ENCODE measurements at places on chromosomes 16 and 17.

GRCh38 chr16:85207357-85207921 is 95.2 kb upstream of the CIBAR2 start:
- DNase-seq: no peak

DNA sequence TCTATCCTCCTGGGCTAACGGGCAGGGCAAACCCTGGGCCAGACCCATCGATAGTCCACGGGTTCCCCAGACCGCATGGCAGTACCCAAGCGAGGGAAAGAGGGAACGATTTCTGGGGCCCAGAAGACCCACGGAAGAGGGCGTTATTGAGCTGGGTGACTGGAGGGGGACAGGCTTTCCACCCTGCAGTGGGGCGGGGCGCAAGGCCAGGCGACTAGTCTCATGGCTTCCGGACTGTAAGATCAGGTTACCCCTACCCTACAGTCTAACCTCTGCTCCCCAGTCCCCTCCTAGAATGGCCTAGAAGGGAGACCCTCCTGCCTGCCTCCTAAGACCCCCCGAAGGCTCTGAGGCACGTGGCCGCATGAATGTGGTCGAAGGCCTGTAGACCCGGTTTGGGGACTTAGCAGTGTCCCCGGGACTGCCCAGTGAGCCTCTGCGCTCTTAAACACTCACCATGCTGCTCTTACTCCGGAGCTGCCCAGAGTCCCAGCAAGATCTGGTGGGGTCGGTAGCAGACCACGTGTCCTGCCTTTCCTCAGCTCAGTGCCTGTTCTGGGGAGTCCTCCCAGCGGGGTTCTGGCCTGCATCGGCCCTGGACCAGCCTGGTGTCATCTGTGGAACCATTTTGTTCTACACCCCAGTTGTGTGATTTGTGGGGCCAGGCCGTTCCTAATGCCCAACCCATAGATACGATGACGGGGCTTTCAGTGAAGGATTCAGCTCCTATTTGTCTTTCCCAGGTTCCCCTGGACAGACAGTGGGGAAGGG is 13.2 kb upstream of the AURKB start:
- no peak for DNase-seq

DNA sequence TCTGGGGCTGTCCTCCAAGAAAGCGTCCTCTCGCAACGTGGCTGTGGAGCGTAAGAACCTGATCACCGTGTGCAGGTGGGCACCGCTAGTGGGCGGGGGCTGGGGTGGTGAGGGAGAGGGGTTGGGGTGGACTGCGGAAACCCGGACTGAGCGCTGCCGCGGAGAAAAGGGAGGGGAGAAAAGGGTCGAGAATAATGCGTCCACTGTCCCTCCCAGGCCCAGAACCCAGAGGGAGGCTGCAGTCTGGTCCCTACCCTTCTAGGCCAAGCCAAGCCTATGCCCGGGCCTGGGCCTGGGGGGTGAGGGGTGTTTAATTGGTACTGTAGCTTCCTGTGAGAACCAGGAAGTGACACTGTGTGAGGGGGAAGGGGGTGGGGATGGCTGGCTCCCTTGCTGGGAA is 464 bp downstream of the RUNDC3A start:
- DNase-seq: no peak

DNA sequence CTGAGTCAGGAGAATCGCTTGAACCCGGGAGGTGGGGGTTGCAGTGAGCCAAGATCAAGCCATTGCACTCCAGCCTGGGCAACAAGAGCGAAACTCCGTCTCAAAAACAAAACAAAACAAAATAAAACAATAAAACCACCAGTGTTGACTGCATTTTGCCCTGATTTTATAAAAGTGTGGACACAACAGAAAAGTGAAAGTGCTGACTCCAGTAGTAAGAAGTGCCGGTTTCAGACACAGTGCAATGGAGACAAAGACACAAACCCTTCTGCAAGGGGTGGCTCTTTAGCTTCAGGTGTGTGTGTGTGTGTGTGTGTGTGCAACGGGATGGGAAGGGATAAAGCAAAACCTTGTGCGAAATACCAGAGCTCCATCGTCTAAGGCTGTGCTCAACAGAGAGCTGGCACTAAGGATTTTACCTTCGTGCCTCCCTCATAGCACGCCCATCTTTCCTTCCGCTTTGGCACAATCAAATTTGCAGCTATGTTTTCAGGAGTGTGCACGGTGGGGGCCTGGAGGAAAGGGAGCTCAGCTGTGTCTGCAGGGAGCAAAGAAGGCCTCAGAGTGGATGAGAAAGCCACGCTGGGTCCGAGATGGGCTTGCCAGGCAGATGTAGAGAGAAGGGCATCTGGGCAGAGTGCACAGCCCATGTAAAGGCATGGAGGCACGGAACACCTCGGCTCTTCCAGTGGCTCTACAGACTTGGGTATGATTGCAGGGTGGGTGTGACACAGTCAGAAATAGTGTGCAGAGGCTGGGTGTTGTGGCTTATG is 15.5 kb downstream of the MXRA7 start:
- DNase-seq: no peak

DNA sequence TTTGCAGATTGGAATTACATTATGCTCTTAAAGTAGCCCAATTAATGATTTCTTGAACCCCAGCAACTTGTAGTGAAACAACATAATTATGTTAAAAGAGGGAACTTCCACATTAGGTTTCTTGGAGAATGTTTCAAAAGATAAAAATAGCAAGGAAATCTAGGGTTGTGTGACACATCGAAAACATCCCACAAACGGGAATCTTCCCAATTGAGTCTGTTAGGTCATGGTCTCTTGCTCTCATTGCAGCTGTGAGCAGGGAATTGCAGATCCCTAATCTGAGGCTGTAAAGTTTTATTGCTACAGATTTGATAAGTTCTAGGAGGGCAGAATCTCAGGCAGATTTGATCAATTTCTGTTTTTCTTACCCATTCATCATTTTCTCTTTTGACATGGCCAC is 6.7 kb upstream of the LPO start:
- no peak for DNase-seq

DNA sequence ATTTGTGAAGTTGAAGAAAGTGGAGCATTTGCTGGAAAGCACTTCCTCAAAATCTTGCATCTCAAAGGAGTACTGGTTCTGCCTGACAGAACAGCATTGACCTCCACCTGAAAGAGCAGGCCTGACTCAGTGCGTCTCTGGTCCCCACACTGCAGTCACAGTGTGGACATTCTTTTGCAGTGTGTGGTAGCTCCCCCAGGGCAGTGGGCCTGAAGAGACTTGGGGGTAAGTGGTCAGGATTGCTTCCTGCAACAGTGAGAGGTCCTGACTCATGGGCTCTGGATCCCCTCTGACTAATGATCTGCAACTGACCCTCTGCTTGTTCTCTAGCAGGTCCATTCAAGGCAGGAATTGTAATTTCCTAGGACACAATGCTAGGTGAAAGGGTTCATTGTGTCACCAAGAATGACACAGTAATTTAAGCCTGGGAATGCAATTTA is 204.9 kb upstream of the KCNJ16 start:
- peak; percentile 63 for DNase-seq

DNA sequence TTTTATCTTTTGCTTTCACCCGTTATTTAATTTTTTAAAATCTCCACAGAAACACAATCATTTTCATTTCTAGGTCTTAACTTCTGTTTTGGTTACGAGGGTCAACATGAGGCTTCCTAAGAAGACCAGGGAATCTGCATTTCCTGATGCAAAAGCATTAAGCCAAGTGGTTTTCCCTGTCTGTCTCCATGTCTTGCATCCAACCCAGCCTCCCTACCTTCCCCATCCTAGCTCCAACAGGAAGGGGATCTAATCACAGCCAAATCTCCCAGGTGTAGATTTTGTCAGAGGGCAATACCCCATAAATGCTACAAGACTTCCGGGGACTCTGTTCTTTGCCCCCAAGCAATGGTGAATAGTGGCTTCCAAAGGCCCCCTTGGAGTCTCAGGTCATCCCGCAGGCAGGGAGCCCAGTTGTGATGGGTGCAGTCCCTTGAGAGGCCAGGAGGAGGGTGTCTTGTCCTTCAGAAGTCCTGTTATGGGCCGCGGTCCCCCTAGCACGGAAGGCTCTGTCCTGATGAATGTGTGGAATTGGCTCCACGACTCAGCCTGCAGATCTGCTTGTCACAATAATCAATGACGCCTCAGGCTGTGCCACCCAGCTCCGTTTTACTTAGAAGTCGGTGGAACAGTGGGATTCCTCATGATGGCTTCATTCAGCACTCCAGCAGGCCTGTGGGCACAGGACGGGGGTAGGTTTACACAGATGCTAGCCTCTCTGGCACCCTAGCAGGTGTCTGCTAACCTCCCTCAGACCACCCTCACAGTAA is 141.1 kb downstream of the RGS9 start:
- no peak for DNase-seq

DNA sequence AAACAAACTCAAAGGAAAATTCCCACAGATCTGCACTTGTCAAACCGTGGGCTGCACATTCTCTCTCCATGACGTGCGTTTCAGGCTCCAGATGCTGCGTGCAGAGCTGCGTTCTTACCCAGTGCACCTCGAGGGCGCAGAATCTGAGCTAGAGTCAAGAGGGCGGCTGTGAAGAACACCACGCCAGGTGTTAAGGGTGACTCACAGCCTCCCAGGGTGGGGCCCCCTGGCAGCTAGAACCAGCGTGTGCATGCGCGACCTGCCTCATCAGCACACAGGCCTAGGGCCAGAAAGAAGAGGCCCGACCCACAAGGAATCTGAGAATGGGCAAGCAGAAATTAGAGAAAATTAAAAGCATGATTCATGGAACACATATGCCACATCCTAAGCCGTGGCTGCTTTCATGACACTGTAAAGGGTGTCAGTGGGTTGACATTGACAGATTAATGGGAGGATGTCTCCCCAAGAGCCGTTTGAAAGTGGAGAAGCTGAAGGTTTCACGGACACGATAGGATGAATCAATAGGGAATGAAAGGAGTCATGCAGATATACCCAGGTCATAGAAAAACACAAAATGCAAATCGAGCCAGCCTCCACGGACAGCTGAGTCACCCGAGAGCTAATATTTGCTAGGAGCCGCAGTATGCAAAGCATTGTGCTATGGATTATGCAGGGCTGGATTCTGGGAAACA is 29.0 kb downstream of the MARCHF10 start:
- peak; percentile 88 for DNase-seq

DNA sequence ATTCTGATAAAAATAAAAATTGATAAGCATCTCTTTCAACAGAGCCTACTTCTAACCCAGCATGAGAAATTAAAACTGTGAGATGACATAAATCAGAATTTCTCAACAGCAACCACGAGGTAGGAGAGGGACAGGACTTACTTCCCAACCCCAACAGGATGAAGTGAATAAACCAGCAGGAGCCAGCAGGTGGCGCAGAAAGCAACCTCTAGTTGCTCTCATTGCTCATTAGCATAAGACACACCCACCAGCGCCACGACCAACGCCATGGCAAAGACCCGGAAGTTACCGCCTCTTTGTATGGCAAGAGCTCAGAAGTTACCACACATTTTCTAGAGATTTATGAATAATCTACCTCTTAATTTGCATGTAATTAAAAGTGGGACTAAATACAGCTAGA is 189.4 kb upstream of the CDH8 start:
- DNase-seq: no peak

- no peak for DNase-seq
These were observed 276.1 kb downstream of the SNX29 start for GRCh38 chr16:12252616-12253015.

DNA sequence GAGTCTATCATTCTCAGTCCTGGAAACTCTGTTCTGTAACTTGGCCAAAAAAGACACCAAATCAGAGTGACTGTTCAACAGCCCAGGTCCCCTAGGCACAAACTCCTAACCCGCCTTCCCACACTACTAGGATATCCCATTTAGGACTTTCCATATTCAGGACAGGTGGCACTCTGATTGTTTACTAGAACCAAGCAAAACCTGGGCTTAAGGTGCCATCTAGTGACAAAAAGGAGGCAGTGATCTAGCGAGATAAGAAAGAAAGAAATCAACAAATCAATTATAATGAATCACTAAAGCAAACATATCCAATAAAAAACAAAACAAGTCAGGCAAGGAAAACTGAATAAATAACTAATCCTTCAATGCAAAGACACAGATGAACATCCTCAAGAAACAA is 203.9 kb downstream of the CEP112 start:
- peak; percentile 13 for DNase-seq

- no peak for DNase-seq
These were observed 26.5 kb downstream of the MMP15 start for GRCh38 chr16:58051821-58052603.

All from non-pigmented ciliary epithelial cell (primary cell).